NCI-H2029 (cell line): ENCODE measurements at places on chromosomes 4 and X.

DNA sequence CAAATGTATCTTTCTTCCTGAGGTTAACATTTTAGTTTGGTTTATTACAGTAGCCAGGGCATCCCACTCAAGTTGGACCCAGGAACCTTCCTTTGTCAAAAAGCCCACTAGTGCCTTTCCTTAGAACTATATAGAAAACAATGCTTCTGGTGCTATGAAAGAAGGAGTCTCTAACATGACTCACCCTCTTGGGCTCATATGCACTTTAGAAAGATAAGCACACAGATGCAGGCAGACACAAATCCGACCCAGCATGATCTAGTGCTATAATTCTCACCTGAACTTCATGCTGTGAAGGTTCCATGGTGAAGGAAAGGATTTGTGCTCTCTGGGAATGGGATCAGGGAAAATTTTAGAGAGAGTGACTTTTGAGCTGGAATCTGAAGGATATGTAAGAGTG, 289.4 kb downstream of the ANKRD50 start:
- DNase-seq, result no peak

GRCh38 chr4:68617003-68617698, 41.0 kb upstream of the UGT2B17 start:
- no peak for DNase-seq

DNA sequence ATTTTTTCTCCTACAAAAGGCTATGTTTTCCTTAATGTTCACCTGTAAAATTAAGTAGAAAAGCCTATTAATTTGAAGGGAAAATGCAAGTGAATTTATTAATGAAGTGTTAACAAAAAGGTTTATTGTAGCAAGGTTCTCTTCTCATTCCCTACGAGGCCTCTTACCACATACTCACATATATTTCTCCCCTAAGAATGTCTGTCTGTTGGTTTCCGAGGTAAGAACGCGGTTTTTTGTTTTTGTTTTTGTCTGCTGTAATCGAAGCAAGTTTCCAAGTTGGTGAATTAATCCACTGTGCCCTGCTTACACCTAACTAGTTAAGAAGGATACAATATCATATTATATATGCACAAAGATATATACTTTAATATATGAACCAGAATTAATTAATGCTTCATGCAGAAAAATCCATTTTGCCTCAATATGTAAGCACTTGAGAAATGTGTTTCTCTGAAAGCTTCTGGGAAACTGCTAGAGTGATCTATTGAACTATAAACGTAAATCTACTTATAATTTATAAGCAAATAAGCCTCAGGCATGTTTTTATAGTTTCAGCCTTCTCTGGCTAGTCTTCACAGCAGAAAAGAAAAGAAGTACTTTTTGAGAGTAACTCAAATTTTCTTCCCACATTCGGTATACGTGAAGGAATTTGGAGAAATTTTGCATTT, 120.8 kb downstream of the EGF start:
- no peak for DNase-seq

DNA sequence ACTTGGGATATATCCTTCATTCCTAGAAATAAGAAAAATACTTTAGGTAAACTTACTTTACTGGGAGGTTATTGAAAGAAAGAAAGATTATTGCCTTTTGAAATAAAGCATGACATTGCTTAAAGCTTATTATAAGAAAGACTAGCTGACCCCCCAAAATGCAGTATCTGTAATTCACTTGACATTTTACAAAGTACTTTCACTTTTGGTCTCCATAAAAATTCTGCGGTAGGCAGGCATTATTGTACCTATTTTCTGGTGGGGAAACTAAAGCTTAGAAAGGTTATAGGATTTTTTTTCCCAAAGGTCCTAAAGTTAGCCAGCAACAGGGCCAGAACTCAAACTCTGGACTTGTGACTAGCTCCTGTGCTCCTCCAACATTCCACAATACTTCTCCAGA, 29.7 kb upstream of the TXK start:
- no peak for DNase-seq

GRCh38 chrX:135890087-135890585, 3.1 kb downstream of the CT45A10 start:
- DNase-seq, result no peak

GRCh38 chrX:87583679-87584078, 66.1 kb downstream of the KLHL4 start:
- DNase-seq, result no peak

GRCh38 chr4:80874979-80875378, 155.5 kb upstream of the BMP3 start:
- DNase-seq, result no peak

- DNase-seq, result no peak
Observed at GRCh38 chr4:155173371-155173770, 35.1 kb upstream of the NPY2R start.

DNA sequence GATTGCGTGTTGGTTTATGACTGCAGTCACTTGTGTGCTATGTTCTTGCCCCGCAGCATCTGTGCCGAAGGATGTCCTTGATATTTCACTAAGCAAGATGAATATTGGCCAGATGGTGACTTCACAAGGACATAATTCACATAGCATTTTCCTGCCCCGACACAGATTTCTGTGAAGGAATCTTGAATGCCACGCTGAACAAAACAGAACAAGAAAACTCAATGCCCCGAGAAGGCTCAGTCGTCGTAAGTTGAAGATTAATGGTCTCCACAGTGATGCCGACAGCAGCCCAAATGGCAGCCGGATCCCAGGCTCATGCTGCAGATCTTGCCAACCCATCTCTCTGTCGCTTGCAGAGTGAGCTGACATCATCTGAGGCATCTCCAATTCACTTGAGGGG, 145.9 kb downstream of the CPEB2 start:
- no peak for DNase-seq

DNA sequence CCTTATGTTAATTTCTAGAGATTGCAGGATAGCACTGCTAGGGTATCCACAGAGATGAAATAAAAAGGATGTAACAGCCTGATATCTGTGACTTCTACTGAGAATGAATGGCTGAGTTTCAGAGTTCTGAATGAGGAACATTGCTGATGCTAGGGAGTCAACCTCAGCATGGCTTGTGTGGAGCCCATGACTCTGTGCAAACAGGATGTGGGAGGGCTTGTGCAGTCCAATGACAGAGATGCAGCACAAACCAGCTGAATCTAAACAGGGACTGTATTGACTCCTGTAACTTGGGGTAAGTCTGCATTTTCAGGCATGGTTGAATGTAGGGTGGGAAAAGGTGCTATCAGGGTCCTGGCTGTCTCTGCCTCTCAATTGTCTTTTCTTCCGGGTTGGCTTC, 5.3 kb upstream of the RASL11B start:
- DNase-seq, result no peak

DNA sequence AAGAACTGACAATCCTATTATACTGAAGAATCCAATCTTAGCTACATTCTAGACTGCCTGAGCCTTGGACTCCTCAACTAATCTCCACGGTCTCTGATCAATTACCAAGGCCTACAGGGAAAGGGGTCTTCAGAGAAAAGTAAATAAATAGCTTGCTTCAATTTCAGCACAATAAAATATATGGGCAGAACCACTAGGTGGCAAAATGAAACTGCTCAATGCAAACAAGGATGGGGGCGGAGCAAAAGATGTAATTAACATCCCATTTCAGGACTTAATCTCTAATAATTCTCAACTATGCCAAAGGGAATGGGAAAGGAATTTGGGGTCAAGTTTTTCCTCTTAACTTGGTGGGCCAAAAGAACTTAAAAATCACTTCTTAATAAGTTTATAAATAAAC, 78.4 kb upstream of the MAP3K15 start:
- DNase-seq, result no peak

DNA sequence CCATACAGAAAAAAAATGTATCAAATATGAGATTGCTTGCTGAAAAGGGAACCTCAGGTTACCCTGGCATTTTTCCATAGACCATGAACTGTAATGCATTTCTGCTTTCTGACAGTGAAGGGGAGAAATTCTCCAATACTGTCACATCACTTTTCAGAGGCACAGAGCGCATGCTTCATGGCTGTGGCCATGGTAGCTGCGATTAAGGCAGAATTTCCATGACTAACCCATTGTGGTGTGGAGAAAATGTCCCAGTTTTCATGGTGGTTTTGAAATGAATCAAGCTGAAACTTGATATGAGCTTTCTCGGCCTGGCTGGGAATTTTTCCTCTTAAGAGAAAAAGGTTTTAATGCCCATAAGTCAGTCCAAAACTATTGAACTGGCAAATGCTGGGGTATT, 39.5 kb upstream of the MAP3K15 start:
- DNase-seq, result no peak

- no peak for DNase-seq
Observed at GRCh38 chr4:8847764-8848163, 23.9 kb downstream of the HMX1 start.

GRCh38 chrX:3262901-3263300, 83.6 kb downstream of the MXRA5 start:
- DNase-seq, result no peak
